Posterior cingulate gyrus (tissue), 11 donors: ENCODE measurements at places on chromosomes 2 and 18.
A peak's percentile ranks its signal among the peaks of the same experiment; 100 is the strongest.

DNA sequence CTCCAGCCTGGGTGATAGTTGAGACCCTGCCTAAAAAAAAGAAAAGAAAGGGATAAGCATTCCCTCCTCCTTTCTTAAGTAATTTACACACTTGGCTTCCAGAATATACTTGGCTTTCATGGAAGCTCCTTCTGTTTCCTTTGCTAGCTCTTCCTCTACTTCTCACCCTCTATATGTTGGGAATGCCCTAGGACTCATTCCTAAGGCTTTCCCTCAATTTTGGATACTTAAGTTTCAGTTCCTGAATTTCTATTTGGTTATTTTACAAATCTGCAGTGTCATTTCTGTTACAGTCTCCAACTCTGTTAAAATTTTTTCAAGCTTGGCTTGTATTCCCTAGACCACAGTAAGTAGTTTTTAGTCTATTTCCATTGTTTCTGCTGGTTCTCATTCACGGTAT is 23.6 kb downstream of the SP3 start:
- no peak for DNase-seq

DNA sequence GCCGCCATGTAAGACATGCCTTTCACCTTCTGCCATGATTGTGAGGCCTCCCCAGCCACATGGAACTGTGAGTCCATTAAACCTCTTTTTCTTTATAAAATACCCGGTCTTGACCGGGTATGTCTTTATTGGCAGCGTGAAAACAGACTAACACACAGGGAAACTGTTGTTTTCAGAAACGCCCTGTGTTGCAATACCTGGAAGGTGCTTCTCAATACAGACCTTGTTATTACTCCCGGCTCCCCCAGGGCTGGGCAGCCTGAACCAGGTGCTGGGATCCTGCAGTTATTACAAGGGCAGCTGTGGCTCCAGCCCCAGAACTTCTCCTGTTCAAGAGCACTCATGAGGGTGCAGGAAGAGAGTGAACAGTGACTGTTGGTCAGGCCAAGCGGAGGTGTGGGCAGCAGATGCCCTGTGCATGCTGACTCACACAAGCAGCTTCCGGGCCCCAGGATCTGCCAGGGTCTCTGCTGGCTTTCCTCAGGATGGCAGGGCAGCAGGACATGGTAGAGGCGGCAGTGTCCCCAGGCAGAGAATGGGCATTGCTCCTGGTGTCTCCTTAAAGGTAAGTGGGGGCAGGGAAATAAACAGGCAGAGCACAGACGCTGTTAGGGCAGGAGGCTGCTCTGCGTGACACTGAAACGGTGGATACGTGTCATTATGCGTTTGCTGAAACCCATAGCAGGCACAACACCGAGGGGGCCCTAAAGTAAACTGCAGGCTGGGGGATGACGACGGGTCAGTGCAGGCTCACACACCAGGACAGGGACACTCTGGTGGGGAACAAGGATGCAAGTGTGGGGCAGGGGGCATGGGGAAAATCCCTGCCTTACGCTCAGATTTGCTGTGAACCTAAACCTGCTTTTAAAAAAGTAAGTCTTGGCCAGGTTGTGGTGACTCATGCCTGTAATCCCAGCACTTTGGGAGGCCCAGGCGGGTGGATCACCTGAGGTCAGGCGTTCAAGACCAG is 89.1 kb downstream of the NDUFA10 start:
- no peak for DNase-seq

- DNase-seq = no peak
Observed at GRCh38 chr18:44887227-44887631, 206.5 kb downstream of the SETBP1 start.

DNA sequence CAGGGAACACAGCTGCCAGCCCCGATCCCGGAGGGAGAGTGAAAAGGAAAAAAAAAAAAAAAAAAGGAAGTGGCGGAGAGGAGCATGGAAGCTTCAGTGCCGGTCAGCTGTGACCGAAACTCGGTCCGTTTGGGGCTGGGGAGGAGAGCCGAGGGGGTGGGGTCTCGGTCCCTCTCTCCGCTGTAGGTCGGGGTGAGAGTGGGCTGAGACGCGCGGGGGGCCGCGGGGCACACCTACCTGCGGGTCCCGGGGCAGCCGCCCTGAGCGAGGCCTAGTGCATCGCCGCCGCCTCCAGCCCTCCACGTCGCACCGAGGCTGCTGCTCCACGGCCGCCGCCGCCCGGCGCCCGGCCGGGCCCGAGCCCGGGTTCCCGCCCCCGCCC is 536 bp downstream of the VPS54 start:
- no peak for DNase-seq

DNA sequence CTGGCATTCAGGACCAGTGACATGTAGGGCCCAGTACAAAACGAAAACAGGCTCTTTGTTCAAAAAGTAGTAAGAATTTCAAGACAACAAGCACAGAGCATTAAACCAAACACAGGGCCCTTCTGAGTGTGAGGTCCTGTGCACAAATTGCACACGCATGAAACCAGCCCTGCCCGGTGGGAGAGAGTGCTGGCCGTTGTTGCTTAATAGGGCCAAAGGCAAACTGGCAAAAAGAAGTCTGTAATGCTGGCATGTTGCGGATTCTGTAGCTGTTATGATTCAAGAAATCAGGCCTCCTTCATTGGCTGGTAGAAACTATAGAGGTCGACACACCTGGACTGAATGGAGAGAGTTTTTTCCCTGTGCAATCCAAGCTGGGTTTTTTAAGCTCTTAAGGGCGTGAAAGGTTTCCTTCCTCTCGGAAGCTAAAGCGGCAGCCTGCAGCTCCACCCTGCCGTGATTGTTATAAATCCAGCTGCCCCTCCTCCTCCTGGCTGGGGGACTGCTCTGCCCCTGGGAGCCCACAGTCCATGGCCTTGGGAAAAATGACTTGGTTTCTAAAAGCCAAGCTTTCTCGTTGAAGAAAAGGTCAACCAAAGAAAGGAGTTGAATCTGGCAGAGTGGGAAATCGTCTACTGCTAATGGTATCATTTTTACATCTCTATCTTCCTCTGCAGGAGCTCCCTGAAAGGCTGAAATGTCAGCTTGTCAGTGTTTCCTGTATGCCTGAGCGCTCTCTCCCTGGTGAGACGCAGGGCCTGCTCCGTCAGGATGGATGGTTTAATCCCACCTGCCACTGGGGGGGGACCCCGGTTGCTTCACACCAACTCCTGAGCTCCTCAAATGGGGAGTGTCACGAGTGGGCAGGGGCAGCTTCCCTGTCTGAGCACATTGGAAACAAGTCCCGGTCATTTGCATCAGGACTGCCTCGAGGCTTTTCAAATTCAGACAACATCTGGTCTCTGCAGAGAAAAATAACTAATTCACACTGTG is 143.6 kb downstream of the ALPK2 start:
- no peak for DNase-seq

DNA sequence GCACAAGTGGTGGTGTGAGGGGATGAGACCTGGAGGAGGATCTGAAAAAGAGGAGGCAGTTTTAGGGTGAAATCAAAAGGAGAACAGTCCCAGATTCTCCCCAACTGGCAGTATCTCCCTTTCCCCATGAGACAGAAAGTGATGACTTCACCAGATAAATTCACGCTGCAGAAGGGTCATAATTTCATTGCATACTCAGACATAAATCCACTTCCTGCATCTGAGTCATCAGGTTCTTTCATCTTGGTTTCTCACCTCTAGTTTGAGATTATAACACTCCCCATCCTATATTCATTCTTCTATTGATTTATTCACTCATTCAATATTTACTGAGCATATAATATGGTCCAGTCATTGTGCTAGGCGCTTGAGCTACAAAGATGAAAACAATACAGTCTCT is 64.7 kb downstream of the CCDC148 start:
- DNase-seq = no peak

DNA sequence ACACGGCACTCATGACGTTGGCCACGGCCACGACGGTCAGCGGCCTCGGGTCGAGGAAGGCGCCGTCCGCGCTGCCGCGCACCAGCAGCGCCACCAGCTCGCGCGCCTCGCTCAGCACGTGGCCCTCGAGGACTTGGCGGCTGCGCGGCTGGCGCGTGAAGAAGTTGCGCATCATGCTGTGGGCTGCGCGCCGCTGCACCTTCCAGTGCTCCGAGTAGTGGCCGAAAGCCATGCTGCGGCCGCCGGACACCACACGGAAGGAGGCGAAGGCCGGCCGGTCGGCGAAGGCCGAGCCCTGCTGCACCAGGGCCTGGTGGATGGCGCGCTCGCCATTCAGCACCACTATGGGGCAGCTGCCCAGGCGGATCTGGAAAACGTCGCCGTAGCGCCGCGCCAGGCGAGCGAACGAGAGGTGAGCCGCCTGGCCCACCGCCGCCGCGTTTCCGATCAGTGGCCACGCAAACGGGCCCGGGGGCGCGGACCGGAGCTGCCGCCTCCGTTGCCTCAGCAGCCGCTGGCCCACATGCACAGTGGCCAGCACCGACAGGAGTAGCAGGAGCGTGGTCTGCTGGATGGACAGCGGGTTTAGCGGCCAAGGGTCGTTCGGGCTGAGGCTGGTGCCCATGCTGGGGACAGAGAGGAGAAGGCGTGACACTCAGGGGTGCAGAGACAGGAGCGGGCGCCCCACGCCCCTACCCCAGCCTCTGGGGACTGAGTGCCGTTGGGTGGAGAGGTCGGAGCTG is 1.0 kb downstream of the CYP1B1 start:
- peak; percentile 79 for DNase-seq

DNA sequence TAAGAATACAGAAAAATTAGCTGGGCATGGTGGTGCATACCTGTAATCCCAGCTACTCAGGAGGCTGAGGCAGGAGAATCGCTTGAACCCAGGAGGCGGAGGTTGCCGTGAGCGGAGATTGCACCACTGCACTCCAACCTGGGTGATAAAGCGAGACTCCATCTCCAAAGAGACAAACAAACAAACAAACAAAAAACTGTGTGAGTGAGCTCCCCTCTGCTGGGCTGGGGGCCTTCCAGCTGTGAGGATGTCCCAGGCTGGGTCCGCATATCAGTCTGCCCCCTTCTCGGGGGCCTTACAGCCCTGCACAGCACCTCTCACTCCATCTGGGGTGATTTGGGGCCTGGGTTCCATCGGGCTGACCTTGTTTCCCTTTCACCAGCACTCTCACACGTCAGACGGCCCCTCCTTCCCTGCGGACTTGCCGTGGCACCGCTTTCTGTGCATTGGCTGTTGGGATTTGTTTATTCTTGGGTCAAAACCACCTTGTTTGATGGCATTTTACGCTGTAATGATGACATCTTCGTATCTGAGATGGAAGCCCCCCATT is 2.8 kb upstream of the KLHL30 start:
- no peak for DNase-seq

DNA sequence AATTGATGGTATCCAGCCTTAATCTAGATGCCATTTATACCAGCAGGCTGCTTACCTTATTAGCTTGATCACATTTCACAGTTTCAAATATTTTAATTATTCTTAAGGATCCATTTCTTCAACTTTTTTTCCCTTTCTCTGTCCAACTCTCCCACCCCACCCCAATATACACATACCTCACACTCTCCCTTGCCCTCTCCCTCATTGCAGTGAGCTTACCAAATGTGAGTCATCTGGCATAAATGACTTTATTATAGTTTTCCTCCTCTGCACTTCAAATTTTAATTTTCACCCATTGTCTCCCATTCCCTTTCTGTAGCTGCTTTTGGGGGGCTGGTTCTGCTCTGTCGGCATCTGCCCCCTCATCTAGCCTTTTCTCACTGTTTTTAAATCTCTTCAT is 12.9 kb downstream of the HTR2B start:
- no peak for DNase-seq
